ENCODE measurements at places on chromosomes 5 and 9. TPM values are rescaled to one million over a fixed set of nuclear protein-coding genes. Genes with fewer than 3 reads are reported as not detected.
A peak's percentile ranks its signal among the peaks of the same experiment; 100 is the strongest.

DNA sequence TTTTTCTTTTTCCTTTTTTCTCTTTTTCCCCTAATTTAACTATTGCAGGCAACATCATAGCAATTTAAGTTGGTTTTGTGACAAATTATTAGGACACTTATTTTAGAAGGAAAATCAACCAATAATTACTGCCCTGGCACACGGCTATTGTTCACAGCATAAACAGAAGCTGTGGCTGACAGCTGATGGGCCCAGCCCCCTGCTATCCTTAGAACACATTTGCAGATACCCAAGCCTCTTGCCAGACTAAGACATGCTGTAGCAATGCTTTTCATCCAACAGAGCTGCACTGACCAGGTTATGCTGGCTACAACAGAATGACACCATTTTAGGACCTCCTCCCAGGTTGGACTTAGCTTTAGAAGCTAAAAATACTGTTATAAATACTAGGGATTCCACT is 852.7 kb upstream of the DMAC1 start:
- no peak for DNase-seq

DNA sequence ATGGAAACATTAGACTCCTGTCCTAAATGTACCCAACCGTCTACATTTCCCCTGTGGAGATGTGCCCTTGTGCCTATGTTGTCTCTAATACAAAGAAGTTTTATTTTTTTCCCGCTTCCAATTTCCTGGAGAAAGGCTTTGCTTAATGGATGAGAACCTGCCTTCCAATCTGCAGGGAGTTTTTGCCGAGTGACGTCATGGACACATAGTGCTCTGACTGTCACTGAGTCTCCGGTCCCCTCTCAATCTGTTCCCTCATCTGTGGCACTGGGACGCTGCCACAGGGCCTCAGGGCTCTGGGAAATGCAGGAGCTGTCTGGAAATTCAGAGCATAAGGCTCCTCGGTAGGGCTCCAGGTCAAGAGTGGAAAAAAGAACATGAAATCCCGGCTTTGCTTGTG is 144.8 kb downstream of the PDZD2 start:
- no peak for DNase-seq

DNA sequence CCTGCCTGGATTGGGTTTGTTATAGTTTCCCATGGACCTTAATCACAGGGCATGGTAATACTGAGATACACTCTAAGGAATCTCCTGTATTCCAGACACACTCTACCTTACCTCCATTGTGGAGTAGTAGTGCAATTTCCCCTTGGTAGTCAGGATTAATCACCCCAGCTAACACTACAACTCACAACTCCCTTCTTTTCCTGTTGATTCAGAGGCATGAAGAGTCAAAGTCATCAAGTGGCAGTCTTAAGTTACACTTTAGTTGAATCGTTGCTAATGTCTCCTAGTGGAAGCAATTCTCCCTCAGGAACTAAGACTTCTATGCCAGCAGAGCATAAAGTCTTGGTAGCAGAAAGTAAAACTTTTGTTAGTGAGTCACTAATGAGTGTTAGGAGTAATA is 122.7 kb upstream of the APC start:
- DNase-seq = no peak

- DNase-seq = no peak
These were observed 15.0 kb downstream of the PSMB7 start for GRCh38 chr9:124399968-124400940.

DNA sequence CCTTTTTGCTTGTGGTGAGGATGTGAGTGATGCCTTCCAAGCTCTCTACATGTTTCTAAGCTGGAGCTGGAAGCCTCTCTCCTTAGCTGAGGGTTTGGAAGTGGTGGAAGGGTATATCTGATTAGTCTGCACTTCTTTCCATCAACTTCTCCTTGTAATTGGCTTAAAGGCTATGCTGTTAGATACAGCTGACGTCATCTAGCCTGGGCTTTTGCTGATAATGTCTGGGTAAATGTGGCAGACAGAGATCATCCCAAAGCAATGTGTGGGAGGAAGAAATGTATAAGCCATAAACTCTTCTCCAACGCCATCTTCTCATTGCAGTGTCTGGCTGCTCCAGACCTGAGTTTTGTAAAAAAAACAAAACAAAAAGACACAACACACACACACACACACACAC is 29.3 kb downstream of the ZNF354C start:
- DNase-seq = no peak

DNA sequence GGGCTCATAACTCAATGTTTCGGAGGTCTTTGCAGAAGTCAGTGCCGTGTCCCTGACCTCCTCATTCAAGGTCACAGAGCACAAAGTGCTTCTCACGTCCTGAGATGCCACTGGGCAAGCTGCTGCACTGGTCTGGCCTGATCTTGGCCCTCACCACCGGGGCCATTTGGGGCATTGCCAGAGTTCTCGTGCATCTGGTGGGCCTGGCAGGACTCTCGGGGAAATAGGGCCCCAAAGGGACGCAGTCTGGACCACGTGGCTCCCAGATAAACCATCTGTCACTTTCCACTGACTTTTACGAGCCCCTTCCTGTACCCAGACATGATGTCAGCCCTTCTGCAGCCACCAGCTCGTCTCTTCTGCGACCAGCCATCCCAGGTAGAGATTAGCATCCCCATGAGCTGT is 54.8 kb downstream of the HRH2 start:
- DNase-seq = no peak

GRCh38 chr9:128128836-128129590 is 1.5 kb upstream of the PTGES2 start:
- no peak for DNase-seq

- DNase-seq = peak; percentile 42
These were observed 1.4 kb downstream of the ZSWIM6 start for GRCh38 chr5:61333321-61333953.

DNA sequence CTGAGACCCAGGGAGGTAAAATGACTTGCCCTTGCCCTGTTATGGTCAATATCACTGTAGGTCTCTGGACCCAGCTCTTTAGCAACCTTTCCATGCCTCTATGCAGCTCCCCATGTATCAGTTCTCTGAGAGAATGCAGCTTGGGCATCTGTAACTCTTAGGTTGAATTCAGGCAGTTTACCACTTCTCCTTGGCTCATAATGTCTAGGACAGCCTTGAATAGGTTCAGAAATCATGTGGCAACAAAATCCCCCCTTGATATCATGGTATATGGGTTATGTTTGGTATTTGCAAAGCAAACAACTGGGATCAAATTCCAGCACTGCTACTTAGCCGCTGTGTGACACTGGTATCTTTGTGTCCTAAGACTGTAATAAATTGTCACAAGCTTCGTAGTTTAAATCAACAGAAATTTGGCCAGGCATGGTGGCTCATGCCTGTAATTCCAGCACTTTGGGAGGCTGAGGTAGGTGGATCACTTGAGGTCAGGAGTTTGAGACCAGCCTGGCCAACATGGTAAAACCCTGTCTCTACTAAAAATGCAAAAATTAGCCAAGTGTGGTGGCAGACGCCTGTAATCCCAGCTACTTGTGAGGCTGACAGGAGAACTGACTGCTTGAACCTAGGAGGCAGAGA is 10.7 kb upstream of the SUB1 start:
- no peak for DNase-seq

DNA sequence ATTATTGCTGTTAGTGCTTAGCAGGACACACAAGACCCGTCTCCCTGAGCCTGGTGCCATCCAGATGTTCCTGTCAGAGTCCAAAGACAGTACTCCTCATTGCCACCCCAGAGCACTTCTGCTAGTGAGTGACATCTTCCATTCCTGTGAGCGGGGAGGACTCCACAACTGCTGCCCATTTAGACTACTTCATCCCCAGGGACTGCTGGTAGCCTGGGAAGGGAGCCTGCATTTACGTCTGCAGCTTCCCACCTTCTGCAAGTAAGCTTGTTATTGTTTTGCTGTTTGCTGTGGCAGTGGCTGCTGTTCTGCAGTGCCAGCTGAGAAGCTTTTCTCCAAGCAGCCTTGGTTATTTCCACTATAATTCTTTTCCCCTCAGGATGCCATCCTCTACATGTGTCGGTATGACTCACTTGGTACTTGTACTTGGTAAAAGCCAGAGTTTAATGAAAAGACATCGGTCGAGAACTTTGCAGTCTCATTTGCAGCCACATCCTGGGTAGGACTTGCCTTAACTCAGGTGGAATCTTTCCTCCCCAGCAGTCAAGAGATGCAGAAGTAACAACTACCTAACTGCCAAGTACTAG is 10.6 kb upstream of the MAP1B start:
- no peak for DNase-seq

DNA sequence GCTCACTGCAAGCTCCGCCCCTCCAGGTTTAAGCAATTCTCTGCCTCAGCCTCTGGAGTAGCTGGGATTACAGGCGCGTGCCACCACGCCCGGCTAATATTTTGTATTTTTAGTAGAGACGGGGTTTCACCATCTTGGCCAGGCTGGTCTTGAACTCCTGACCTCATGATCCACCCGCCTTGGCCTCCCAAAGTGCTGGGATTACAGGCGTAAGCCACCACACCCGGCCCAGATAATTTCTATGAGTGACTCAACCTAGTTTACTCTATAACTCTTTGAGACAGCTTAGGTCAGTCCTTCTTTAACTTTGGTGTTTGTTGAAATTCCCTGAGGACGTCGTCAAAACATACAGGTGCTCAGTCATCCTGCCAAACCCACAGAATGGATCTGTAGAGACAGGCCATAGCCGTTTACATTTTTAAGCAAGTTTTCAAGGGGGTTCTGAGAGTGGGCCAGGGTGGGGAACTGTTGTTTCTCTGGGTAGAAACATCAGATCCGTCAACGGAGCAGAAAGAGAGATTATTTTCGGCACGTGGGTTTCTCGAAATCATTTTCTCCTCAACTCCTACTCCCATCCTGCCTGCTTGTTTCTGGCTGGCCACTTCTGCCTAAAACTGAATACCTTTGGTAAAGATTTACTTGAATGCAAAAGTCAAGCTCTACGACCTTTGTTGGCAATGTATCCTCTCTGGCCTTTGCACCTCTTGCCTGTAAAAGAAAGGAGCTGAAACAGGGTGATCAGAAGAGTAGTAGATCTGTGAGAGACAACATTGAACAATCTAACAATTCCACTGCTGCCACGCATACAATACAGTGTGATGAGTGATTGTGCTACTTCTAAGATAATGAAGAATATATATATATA is 6.0 kb upstream of the BOD1 start:
- DNase-seq = no peak

GRCh38 chr5:156004754-156005153 is 322.2 kb upstream of the SGCD start:
- no peak for DNase-seq

DNA sequence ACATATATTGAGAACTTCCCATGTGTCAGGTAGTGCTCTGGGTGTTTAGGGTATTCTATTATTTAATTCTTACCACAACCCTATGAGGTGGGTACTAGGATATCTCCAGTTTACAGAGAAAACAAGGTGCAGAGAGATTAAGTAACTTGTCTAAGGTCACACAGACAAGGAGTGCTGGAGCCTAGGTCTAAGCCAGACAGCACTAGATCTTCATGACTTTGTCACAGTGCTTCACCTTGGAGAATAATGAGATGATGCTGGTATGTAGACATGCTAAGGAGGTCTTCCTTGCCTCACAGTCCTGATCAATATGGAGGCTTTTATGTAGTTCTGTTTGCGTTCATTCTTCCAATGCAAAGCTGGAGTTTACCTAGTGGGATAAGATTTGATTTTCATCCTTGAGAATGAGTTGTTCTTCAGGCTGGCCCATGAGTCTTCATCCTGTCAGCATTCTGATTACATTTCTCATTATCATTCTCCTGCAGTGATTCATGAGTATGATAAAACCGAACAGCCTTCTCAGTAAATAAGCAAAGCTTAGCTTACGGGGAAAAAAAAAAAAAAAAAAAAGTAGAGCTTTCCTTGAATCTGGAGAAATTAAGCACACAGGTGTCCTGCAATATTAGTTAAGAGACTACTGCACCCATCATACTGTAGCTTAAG is 176.3 kb downstream of the C9orf152 start:
- no peak for DNase-seq

DNA sequence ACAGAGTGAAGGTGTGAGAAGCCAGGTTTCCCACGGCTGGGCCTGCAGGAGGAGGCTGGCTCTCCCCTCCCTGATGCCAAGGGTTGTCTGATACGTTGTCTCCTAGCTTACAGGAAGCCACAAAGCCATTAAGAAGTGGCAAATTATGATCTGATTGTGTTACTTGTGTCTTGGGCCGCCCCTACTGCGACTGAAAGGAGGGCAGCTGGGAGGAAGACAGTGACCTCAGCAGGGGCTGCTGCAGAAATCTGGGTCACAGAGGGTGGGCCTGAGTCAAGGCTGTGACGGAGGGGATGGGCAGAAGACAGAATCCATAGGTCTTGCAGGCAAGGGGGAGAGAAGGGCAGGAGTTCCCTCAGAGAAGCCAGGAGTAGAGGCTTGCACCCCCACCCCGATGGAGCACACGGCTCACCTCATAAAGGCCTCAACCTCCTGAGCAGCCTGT is 145.0 kb downstream of the FSTL4 start:
- DNase-seq = no peak

DNA sequence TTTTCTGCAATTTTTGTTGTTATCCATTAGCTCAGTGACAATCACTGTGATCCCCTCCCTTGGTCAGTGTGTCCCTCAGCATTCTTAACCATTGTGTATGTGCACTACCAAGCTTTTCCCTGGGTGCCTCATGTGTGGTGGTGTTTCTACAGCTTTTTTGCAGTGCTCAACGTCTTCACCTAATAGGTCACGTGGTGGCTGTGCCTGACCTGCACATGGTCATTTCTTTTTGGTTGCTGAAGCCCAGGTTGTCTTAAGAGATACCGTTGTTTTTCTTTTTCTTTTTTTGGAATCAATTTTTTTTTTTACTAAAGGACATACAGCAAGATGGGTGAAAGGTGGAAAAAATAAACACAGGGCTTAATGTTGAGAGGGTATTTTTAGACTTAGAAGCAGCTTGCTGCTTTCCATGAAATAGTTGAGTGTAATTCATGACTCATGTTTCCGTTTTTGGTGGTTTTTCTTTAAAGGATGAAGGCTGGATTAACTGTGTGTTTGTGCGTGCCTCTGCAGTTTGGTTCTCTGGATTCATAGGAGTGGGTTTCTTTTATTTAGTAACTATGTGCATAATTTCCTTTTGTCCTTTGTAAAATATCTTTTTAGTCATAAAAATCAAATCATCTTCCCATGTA is 22.2 kb downstream of the SH3GL2 start:
- no peak for DNase-seq

The KLHL3 gene
- total RNA-seq = 5.7 TPM

The GPX8 gene
- 6.7 TPM for total RNA-seq

The ENC1 gene
- total RNA-seq = 34.0 TPM

The PCDHB9 gene
- total RNA-seq = 0.78 TPM

The RIGI gene
- total RNA-seq = 6.5 TPM
